ENCODE measurements at places on chromosomes 6 and 20.

- no peak for DNase-seq
These were observed 58.4 kb upstream of the ARID1B start for GRCh38 chr6:156718647-156719394.

DNA sequence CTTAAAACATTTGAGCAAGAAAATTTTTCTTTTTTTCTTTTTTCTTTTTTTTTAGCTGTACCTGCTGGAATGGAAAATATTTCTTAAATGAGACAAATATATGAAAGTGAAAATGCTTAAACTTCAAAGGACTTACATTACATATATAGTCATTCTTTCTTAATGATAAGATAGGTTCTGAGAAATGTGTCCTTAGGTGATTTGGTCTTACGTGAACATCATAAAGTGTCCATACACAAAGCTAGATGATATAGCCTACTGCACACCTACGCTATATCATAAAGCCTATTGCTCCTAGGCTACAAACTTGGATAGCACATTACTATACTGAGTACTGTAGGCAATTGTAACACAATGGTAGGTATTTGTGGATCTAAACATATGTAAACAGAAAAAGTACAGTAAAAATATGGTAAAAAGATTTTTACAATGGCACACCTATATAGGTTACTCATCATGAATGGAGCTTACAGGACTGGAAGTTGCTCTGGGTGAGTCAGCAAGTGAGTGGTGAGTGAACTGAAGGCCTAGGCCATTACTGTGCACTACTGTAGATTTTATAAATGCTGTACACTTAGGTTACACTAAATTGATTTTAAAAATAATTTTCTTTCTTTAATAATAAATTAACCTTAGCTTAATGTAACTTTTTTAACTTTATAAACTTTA lies 54.6 kb downstream of the RPP21 start:
- no peak for DNase-seq

GRCh38 chr20:23237201-23237600 lies 113.4 kb upstream of the NXT1 start:
- no peak for DNase-seq

DNA sequence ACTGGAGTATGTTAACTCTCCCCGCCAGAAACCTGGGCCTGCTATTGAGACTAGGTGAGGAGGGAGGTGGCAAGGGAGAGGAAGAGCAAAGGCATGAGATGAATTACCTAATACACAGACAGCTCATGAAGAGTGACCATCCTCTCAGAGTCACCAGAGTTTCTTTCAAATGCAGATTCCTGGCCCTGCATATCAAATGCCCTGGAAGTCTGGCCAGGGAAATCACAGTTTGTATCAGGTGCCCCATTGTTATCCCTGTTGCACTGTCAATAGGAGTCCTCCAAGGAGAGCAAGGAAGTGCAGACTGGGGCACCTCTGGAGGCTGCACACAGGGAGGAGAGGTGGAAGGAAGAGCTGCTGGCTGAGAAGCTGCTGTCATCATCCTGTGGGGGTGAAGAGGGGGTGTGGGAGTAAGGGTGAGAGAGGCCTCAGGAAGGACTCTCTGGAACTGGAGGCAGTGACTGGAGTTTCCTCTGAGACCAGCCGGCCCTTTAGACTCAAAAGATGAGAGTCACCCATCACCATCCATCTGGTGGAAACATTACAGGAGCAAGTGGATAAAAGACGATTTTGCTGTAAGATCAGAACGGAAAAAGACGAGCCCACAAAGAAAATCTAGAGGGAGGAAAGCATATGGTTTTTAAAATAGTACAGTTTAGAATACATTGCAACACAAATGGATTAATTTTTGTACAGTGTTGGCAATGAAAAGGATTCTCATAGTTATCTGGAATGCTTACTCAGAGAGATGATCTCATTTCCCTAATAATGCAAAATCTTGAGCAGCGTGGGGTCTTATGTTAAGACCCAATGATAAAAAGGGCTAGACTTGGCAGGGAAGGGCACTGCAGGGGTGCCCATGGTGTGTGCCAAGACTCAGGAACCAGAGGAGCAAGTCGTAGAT lies 268.1 kb downstream of the UST start:
- DNase-seq = no peak

GRCh38 chr6:118963003-118963402 lies 28.0 kb upstream of the MCM9 start:
- no peak for DNase-seq

DNA sequence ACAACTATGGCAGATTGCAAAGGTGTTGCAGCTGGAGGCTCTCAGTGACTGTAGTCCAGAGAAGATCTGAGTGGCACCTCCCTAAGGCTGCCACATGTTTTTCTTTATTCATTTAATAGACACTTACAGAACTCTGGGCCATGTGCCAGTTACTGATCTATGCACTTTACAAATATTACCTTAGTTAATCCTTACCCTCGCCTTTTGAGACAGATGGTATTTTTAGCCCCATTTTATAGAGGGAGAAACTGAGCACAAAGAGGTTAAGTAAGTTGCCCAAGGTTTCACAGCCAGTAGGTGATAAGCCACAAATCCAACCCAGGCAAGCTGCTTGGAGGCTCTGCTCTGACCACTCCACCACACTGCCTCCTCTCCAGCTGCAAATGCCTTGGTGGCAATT lies 6.5 kb upstream of the SCRT2 start:
- no peak for DNase-seq

DNA sequence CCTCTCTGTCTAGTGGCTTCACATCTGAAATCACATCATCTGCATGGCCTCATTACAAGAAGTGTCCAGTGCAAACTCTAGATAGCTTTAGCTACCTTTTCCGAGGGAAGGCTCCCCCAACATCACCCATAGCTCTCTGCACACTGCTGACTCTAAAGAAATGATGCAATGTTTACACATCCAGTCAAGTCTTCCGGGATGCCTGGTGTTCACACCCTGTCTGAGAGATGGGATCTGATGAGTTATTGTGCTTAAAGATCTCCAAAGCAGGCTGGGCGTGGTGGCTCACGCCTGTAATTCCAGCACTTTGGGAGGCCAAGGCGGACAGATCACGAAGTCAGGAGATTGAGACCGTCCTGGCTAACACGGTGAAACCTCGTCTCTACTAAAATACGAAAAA lies 404.6 kb upstream of the IRAK1BP1 start:
- no peak for DNase-seq

DNA sequence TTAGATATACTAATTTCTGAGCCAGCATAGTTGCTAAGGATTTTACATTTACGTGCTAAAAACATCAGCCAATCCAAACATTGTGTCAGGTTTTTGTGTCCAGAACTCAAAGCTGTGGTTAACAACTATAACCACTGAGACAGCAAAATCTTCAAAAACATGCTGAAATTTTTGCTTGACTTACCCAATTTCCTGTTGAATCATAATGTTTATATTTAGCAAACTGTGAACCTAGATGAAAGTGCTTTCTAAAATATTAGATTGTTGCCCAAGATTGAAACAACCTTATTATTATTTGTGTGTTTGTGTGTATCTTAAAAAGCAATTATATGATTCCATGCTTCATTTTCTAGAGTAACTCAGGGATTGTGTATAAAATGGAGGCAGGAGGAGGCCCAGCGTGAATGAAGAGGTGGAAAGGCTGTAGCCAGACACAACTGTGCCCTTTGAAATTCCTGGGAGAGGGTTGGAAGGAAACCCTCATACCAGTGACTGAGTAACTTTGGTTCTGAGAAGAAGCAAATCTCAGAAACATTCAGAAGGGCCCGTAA lies 48.0 kb downstream of the ARMC2 start:
- no peak for DNase-seq

DNA sequence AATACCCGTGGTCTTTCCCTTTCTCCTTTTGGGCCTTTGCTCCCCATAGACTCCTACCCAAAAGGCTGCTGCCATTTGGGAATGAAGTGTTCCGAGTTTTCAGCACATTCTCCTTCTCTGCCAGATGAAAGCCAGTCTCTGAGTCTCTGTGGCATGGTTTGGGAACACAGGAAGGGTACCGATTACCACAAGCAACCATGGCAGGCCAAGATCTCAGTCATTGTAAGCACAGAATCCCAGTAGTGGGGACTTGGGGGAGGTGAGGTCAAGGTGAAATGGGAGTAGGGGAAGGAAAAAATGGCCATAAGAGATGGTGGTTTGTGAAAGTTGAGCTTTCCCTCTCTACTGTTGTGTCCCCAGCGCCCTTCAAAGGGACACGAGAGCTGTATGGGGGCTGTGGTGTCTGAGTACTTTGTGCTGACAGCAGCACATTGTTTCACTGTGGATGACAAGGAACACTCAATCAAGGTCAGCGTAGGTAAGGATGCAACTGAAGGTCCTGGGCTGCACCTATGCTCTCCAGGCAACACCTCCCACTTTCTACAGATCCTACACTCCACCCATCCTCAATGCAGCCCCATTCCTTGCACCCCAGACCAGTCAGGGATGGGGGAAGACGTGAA lies 4.1 kb downstream of the CFB start:
- DNase-seq = no peak

DNA sequence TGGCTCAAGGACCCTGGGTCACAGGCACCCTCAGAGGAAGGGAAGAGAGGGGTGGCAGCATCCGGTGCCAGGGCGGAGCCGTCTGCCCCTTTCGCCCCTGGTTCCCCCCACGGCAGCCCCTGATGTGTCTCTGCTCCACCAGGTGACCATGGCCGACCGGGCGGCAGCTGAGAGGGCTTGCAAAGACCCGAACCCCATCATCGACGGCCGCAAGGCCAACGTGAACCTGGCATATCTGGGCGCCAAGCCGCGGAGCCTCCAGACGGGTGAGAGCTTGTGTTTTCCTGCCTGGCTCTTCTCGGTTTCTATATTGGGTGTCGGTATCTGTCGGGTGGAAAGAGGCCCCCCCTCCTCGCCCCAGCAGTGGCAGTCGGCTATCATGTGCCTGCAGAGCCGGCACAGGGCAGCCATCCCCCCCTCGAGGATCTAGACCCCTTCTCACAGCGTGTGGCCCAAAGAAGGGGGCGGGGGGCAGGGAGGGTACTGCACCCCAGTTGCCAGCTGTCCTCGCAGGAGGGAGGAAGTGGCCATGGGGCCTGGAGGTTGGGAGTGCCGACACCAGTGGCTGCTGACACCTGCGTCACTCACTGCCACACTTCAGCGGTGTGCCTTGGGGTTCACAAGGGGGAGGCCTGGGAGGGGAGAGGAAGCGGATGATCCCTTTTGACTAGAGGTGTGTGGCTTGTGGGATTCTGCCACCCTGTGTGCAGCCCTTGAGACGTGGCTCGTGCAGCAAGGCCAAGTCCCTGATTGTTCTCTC lies 1.5 kb downstream of the RBM38 start:
- DNase-seq = peak; percentile 46

DNA sequence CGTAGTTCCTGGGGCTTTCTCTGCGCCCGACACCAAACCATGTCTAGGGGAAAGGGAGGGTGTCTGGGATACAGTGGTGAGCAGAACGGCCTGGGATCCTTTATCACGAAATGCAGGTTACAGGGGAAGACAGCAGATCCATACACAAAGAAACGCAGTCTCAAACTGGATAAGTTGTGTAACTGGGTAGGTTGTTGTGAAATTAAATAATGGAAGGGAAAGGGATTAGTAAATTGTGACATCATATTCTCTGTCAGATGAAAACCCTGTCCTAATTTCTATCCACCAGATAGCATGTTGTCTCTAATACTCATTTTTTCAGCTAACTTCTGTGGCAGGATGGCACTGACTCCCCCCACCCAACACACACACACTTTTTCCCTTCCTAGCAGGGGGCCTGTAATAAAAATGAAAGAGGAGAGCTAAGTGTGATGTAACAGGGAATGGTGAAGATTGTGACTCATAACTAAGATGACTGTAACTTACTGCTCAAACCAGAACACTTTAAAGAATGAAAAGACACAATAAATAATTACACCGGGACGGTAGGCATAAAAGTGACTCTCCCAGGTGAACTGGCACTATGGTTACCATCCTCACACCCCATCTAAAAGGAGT lies 769 bp upstream of the TRPC4AP start:
- no peak for DNase-seq

DNA sequence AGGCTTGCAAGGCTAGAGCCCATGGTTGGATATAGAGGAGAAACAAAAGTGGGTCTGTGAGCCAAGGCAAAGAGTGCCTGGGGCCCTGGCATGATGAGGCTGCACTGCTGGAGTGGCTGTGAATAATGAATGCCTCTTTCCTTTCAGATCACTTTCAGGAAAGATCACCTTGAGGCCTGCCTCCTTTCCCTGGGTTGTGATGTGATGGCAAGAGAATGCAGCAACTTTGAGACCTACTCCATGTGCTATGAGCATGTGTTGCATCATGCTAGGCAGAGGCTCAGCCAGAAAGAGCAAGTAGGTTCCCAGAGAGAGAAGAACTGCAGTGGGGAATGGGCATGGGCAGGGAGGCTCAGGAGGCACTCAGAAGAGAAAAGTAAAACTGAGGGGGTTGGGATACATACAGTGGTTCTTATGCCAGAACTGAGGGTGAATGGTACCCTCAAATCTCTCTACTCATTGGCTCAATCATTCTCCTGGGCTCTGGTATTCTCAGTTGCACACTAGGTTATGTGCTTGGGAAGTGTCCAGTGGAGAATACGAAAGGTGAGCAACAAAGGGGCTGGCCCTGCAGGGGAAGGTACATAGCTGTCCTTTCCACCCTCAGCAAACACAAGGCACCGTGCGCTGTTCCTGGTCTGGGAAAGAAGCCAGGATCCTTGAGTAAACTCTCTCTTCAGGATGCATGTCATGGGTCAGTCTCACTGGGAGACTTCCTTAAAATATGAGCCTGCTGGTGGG lies 45.9 kb downstream of the CD164 start:
- no peak for DNase-seq

- DNase-seq = no peak
These were observed 287.2 kb upstream of the SASH1 start for GRCh38 chr6:148055419-148055818.

- no peak for DNase-seq
These were observed 4.0 kb upstream of the BPI start for GRCh38 chr20:38299963-38300362.

DNA sequence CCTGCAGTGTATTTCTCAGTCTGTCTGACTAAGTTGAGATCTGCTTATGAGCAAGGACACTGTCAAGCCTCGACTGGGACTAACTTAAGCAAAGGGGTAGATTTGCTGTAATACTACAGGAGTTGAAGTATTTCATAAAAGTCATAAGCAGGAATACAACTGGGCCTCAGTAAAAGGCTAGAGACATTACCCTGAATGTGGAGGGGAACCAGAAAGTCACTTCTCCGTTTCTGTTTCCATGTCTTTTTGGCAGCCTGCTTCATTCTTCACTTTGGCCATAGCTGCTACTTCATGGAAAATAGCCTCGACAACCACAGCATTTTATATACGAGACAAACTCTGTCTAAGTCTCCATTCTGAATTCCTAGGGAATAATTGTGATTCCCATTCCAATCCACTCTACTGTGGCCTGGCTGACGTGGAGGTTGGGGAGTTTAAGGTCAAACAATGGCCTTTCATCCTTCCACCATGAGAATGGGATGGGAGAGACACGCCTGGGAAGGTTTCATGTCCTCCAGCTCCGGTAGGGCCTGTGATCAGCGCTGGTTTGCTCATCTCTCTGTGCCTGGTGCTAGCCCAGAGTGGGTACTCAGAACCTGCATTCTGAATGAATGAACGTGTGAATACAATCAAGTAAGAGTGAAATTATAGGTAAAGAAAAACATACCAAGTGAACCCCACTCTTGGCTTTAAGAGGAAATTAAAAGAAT lies 37.1 kb upstream of the DUSP22 start:
- DNase-seq = no peak
